ENCODE measurements at places on chromosomes 1 and 21.

DNA sequence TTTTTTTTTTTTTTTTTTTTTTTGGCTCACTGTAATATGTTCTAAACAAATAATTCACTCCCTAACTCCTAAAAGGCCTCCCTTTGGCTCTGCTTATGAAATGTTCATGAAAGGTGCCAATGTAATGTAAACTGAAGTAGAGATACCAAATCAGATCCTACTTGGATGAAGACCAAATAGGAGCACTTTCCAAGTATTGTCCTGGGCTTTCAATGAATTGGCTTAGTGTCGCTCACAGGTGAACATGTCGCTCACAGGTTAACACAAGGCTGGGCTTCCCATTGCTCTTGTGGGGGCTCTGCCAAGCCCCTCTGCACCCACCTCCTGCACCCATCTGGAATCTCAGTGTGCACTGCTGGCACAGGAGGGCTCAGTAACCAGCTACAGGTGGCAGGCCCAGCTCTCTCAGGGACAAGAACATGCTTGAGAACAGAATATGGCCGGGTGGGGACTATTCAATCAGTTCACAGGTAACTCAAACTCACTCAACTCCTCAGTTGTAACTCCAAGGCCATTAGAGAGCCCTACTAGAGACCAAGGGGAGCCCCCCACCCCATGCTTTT is 10.6 kb upstream of the CD58 start:
- DNase-seq, result no peak

GRCh38 chr1:21894034-21894881 is 42.9 kb downstream of the HSPG2 start:
- no peak for DNase-seq

DNA sequence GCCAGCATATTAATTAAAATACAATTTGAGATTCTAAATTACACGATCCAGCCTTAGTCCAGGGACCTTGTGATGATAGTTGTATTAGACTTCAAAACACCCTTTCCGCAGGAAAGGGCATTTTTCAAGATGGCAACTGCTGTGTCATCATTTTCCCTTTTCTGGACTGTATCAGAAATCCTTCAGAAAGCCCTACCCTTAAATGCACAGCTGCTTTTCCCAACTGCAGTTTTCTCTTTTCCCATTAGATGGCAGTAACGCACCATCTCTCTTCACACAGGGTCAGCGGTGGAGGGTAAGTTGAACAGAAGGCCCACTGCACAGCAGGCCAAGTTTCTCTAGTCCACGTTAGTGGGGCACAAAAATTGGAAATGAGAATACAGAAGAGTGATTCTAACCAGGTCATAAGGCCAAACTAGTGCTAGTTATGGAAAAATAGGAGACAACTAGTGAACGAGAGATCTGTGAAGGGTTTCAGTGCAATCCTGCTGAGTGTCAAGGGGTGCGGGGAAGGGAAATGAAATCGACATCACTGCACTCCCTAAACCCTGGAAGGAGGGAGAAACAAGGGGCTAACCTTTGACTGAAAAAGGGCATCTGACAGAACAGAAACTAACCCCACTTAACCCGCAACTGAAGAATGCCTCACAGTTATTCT is 22.1 kb upstream of the TDRD10 start:
- no peak for DNase-seq

GRCh38 chr1:37776946-37777516 is 12.1 kb upstream of the EPHA10 start:
- DNase-seq, result no peak

DNA sequence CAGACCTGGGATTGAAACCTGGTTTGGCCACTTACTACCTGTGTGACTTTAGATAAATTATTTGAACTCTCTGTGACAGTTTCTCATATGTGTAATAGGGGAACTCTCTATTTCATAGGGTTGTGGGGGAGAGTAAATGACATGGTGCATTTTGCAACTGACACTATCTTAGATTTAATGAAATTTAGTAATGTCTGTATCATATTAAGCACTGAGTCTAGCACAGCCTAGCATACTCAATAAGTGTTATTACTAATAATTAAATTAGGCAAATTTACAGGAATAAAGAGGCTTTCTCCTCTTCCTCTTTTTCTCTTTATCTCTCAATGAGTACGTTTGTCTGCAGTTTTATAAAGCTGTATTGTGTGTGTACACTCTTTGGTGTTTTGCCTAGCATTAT is 80.2 kb upstream of the MACF1 start:
- no peak for DNase-seq

Data from stimulated activated CD4-positive, alpha-beta T cell treated with anti-CD3 and anti-CD28 coated beads, Interleukin-1b, Interleukin-23, amount 100 ng/mL, for 1 hour (primary cell).